Kidney (tissue), 22 donors: ENCODE measurements at places on chromosomes 16 and 17. TPM values are rescaled to one million over a fixed set of nuclear protein-coding genes. Genes with fewer than 3 reads are reported as not detected.

The SHCBP1 gene
- polyA plus RNA-seq: 2.6 TPM

DNA sequence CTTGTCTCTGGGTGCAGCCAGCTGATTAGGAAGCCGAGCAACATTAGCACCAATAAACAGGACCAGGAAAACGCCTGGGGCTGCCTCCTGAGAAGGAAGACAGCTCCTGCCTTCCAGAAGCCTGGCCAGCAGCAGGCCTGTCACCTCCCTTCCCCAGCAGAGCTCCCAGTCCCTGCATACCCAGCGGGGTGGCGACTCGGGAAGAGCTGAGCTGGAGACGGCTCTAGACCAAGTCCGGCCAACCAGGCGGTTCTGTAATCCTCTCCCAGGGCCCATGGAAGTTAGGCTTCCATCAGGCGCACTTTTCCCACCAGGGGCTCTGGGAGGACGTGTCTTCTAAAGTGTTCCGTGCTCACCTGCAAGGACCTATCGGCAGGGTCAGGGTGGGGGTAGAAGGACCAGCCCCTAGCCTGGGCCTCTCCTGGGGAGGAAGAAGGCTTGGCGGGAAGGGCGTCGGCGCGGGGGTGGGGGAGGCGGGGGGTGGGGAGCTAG is 12.0 kb upstream of the CLUH start:
- no peak for DNase-seq

GRCh38 chr16:74521691-74522090 is 85.2 kb downstream of the GLG1 start:
- DNase-seq: no peak

GRCh38 chr17:63304704-63305261 is 141.3 kb downstream of the CYB561 start:
- peak; percentile 43 for DNase-seq

- DNase-seq: no peak
Observed at GRCh38 chr17:56681561-56682266, 88.2 kb downstream of the NOG start.

DNA sequence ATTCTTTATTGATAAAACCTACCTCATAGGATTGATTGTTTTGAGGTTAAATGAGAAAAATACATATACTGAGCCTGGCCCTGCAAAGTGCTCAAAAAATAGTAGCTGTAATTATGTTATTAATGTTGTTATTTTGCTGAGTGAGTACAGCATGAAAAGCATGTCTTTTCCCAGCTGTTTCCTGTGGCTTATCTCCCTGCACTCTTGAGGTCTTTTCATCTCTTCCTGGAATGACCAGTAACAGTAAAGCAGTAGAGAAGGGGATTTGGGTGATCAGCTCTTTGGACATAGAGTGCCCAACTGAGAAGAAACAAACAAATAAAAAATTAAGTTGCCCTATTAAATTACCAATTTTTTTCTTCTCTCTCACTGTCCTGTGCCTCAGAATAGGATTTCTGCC is 53.7 kb downstream of the NFAT5 start:
- DNase-seq: no peak

DNA sequence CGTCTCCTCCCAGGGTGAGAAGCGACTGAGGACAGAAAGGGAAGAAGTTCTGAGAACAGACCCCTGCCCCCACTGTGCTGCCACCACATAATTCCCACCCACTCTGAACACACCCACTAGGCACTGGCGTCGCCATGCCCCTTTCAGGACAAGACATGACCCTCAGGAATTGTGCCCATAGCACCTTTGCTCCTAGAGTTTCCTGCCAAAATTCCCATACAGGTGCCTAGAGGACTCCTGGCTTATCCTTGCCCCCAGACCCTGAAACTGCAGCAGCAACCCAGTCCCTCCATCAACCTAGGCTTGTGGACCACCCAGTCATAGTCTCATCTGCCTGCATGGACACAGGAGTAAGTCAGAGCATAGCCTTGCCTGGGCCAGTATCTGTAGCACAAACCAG is 157.7 kb upstream of the ZNF267 start:
- no peak for DNase-seq
